ENCODE measurements at places on chromosomes 4 and X.

GRCh38 chr4:131974730-131975129 lies 1174.4 kb upstream of the PCDH10 start:
- no peak for DNase-seq

DNA sequence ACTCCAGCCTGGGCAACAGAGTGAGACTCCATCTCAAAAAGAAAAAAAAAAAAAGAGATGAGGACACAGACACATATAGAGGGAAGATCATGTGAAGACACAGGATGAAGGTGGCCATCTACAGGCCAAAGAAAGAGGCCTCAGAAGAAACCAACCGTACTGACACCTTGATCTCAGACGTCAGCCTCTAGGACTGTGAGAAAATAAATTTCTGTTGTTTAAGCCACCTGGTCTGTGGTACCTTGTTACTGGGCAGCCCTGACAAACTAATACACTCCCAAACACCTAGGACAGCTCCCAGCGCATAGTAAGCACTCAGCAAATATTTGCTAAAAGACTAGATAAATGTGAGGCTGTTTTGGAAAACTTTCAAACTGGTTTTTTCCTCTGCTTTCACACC lies 59.2 kb upstream of the SMIM10 start:
- no peak for DNase-seq

DNA sequence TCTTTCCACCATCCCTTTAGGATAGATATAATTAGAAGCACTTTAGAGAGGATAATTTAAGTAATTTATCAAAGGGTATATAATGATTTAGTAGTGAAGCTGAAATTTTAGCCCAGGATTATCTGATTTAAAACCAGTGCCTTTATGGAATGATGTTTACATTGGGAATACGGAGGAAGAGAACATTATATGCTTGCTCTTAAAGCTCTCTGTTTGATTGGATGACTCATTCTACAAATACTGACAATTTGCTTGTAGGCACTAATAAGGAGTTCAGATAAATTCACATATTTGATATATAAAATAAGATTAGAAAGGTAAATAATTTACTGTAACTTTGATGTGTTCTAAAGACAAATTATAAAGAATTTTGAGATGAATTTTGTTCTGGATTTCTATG lies 84.7 kb downstream of the SH3BGRL start:
- no peak for DNase-seq

- DNase-seq, result no peak
Measured at GRCh38 chrX:132090403-132091159, 37.2 kb downstream of the FRMD7 start.

- no peak for DNase-seq
Measured at GRCh38 chr4:152825336-152825735, 45.6 kb downstream of the ARFIP1 start.

GRCh38 chr4:102139132-102139573 lies 206.1 kb downstream of the SLC39A8 start:
- no peak for DNase-seq

GRCh38 chr4:142778430-142778829 lies 67.7 kb downstream of the INPP4B start:
- DNase-seq, result no peak

DNA sequence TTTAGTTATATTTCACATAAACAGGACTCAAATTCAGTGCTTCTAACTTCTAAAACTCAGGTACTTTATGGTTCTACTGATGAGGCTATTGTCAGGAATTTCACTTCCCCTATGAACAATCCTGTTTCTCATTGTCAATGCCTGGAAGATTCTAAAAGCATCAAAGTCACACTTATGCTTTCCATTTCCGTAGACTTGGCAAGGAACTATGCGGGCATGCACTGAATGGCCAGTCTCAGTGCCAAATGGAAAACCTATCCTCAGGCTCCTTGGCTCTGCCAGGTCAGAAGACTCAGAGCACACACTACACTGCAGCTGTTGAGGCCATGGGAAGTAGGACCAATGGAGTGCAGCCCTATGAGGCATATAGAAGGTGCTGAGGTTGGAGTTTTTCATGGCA lies 97.0 kb upstream of the PTPN13 start:
- DNase-seq, result no peak

DNA sequence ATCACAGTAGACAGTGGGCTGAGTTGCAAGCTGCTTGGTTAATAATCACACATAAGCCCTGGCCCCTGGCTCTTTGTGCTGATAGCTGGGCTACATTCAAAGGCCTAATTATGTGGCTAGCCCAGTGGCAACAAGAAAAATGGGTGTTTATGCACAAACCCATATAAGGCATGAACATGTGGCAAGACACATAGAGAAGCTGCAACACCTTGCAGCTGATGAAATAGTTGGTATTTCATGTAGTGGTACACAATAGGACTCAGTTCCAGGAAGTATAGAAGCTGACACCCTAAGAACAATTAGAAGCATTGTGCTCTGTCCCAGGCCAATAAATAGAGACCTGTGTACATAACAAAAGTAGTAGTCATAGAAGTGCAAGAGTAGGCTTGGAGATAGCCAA lies 14.6 kb upstream of the ZNF630 start:
- DNase-seq, result no peak

DNA sequence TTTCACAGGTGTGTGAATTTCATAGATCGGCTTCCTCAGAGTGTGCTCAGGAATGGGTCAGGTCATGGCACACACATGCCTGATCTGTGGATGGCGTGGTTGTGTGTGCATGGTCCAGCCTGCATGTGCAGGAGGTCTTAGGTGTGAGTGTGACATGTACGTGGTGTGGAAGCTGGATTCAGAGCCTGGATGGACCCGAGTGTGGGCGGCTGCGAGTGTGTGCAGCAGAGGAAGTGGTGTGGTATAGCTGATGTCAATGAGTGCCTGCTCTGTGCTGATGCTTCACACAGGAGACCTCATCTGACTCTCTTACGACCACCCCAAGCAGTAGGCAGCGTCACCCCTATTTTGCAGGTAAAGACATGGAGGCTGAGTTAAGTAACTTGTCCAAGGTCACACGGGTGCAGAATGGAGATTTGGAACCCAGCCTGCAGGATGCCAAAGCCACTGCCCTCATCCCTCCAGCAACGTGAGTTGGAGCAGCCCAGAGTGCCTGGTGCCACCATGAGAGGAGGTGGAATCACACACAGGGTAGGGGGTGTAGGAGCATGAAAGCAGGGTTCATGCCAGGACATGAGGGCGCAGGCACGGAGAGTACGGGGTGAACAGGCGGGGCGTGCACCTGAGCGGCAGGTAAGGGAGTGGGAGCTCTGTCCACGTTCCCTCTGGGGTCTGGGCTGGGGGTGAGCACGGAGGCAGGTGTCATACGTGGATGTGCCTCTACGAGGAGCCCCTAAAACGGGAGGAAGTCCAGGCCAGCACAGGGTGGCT lies 24.2 kb upstream of the C4orf50 start:
- DNase-seq, result no peak

- DNase-seq, result no peak
Measured at GRCh38 chr4:8127051-8127826, 31.4 kb downstream of the ABLIM2 start.

DNA sequence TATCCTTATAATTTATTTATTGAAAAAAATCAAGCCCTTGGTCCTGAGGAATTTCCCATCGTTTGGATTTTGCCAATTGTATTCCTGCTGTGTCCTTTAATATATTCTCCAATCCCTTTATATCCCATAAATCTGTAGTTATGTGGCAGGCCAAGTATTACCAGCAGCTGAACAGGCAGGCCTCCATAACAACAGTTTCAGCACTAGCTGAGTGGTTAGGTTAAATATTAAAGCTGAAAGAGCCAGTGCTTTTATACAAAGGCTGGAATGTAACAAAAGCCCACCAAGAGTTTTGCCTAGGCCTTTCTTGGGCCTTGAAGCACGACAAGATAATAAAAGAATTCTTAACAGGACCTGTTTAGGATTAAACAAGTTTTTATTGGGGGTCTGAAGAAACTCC lies 366.6 kb upstream of the GALNT7 start:
- DNase-seq, result no peak

DNA sequence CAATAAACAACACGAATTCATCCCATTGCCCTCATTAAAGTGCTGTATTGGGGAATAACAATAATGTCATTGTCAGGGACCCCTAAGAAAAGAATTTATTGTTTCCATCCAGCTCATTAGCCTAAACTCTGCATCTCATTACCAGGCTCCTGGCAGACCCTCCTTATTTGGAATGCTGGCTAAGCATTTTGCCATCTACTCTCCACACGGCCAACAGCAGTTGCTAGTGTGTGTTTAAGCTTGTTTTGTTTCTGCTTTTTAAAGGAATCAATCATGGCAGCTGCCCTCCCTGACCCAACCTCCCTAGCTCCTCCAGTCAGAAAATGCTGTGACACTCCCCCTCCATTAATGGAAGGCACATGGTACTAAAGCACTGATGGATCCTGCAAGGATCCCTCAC lies 43.5 kb downstream of the GATB start:
- DNase-seq, result no peak

GRCh38 chr4:131526686-131527085 lies 1622.4 kb upstream of the PCDH10 start:
- DNase-seq, result no peak

- no peak for DNase-seq
Measured at GRCh38 chr4:100369871-100370270, 148.0 kb downstream of the EMCN start.

- DNase-seq, result no peak
Measured at GRCh38 chrX:152601848-152602616, 35.7 kb upstream of the GABRQ start.

DNA sequence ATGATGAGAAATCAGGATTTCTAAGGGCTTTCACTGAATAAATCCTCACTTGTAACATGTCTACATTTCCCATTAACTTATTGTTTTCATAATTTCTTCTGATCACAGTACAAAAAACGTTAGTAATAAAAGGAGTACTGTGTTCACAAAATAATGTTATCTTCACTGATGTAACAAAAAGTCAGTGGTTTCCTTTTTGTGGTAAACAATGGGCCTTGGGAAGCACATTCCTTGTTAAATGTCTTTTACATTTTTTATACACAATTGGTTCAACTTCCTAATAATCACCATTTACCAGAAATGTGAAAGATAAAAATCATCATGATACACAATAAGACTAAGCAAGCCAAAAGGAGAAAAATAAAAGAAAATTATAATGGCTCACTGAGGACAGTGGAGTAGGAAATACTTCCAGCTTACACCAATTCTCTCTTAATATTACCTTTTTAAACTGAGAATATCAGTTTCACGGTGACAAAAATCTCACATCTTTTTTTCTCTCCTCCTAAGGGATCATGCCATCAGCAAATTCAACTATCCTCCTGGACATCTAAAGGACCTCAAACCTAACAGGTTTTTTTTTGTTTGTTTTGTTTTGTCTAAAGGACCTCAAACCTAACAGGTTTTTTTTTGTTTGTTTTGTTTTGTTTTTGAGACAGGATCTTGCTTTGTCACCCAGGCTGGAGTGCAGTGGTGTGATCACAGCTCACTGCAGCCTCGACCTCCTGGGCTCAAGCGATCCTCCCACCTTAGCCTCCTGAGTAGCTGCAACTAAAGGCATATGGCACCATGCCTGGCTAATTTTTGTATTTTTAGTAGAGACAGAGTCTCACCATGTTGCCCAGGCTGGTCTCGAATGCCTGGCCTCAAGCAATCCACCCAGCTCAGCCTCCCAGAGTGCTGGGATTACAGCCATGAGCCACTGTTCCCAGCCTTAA lies 57.3 kb downstream of the FRYL start:
- no peak for DNase-seq

GRCh38 chrX:27057883-27058282 lies 405.3 kb downstream of the PPP4R3C start:
- DNase-seq, result no peak

- no peak for DNase-seq
Measured at GRCh38 chrX:97310373-97310772, 426.7 kb downstream of the RPA4 start.

- DNase-seq, result no peak
Measured at GRCh38 chrX:45508454-45508853, 307.8 kb upstream of the DIPK2B start.
